LoVo (cell line): ENCODE measurements at places on chromosomes 1 and 21.
A peak's percentile ranks its signal among the peaks of the same experiment; 100 is the strongest.

GRCh38 chr1:162159515-162159914, 90.0 kb downstream of the NOS1AP start:
- peak; percentile 63 for DNase-seq

- no peak for DNase-seq
These were observed 14.0 kb downstream of the PMF1 start for GRCh38 chr1:156226782-156227181.

- no peak for DNase-seq
These were observed 84.9 kb downstream of the ZC3H11B start for GRCh38 chr1:219527994-219528393.

DNA sequence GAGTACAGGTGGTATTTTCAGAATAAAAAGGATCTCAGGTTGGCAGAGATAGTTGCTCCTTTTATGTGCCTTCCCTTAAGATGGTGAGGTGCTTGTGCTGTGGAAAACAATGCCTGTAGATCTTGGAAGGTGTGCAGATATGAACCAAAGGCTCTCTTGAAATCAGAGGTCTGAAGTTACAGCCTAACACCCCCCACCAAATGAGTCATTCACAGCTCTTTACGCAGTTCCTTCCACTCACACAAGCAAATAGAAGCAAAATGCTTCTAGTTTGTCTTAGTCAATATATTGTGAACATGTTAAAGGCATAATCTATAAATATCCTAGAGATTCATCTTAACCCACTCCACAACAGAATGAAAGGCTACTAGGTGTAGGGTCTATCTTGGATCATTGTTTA, 128.9 kb upstream of the NR5A2 start:
- DNase-seq: no peak

GRCh38 chr1:44777969-44778635, 2.8 kb downstream of the RPS8 start:
- DNase-seq: no peak
